Small intestine (tissue), 16 donors: ENCODE measurements at places on chromosomes 3 and 15.
A peak's percentile ranks its signal among the peaks of the same experiment; 100 is the strongest.

DNA sequence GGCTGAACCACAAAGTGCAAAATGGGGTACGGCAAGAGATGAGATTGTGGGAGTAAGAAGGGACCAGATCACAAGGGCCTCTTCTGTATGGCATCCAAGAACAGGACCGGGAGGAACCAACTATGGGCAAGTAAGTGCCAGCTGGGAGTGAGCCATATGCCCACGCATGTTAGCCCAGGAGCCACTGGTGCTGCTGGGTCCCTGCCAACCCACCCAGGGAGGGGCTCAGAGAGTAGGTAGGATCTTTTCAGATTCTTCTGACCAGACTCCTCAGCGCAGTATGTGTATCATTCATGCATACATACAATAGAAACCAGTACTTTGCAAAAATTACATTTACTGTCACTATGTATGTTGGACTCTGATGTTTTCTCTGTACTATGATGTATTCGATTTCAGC is 54.0 kb downstream of the RAB11A start:
- no peak for DNase-seq

- no peak for DNase-seq
Observed at GRCh38 chr3:183555541-183556081, at the start of gene KLHL6. Gene KLHL6, minus strand, starts transcription at chr3:183555706. Its CDS starts 53 bp downstream, at chr3:183555653.

DNA sequence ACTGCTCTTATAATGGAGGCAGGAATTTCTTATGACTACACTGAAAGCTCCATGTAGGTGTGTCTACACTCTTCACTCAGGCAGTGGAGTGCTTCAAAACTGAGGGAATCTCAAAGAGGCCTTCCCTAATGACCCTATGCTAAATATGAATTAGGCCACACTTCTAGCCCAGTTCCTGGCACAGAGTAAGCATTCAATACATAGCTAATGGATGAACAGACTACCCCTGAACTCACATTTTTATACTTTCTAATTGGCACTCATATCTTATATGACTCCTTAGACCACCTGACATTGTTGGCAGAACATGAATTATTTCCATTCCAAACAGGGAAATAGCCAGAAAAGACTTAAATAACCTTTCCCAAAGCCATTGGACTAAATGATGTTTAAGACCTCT is 3.4 kb downstream of the RARRES1 start:
- no peak for DNase-seq

DNA sequence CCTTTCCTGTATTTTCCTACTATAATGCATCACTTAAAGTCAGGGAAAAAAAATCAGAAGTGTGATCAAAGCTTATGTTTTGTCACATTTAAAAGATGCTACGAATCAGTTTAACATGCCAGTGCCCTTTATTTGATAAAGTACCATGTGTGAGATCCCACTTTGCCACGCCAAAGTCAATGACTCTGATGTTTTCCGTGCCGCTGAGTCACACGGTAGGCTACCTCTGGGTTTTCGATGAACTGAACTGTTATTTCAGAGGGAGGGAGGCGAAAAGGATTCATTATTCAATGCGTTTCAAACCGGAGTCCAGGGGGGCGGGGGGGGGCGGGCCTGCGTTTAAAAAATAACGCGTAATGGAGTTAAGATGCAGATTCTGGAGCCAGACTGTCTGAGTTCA is 203.0 kb downstream of the ABHD5 start:
- DNase-seq = no peak

GRCh38 chr15:85980946-85981345 is 98.7 kb upstream of the AGBL1 start:
- DNase-seq = no peak

- no peak for DNase-seq
Observed at GRCh38 chr3:52041118-52041731, 15.1 kb downstream of the DUSP7 start.

DNA sequence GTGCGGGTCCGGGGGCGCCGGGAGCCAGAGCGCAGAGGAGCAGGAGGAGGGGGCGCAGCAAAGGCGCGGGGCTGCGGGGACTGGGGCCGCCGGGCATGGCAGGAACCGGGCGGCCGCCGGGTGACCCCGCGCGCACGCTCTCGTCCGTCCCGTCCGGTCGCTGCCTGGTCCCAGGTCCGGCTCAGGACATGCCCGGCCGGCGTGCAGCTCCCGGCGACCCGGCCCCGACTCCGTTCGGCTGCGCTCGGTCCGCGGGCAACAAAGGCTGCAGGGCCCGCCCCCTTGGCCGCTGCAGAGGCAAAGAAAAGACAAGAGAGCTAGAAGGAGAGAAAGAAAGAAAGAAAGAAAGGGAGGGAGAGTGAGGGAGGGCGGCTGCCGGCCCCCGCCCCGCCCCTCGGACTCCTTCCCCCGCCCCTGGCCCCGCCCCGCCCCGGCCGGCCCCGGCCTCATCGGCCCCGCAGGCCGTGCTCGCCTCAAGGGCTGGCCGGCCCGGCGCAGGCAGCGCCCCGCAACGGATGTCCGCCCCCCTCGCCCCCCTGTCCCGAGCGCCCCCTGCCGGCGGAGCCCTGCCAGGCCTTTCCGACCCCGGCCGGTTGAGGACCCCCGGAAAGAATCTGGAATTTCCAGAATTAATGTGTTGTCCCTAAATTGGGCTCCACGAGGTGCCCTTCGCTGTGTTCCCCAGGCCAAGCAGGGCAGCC is at the start of gene ADAMTS7:
Gene ADAMTS7 (minus strand): TSS at position 341 of the 701 bp plus-strand sequence. CDS start 244 bp downstream, at position 97.
- DNase-seq = peak; percentile 30

GRCh38 chr3:100352296-100353231 is 18.0 kb downstream of the NIT2 start:
- peak; percentile 56 for DNase-seq

GRCh38 chr15:66908744-66909095 is 156.7 kb upstream of the SMAD3 start:
- DNase-seq = no peak

DNA sequence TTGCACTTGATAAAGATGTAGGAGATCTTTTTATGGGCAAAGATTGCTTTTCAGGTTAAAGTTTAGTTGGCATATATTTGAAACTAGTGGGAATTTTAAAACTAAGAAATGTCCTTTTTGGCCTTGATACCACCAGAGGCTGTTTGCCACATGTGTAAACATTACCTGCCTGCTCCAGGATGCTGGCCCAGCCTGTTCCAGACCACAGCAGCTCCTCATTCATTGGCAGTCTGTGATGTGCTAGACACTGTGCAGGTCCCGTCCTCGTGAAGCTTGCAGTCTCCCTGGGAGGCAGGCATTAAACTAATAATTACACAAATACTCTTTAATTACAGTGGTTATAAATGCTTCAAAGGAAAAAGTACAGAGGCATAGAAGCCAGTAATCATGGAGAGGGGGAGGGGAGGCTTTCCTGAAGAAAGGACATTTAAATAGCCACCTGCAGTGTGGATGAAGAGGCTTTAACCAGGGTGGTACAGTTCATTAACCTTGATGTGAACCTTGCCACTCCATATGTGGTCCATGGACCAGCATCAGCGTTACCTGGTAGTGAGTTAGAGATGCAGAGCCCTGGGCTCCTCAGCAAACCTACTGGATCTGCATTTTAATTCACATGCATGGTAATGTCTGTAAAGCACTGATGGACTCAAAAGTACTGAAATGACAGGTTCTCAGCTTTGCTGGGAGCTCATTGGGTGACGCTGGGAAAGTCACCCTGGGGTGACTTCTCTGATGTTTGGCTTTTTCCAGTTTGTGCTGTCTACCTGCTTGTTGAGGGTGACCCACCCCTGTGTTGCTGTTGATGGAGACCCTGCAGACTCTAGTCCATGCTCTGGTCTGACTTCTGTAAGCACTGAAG is 5.3 kb downstream of the ZNF710 start:
- DNase-seq = no peak

DNA sequence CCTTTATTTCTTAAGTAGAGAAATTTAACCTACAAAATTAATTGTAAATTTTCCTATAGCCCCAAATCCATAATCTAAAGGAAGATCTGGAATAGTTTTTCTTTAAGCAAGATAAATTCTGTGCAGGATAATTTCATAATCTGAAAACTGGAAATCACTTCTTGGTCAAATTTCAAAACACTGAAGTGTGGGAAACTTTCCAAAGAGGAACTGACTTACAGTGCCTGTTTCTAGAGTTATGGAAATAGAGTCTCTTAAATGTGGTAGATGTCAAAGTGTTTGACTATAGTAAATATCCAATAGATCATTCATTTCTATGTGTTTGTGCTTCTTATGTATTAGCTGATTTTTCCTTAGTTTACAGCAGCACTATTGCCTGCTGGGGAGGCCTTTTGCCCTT is 1.6 kb upstream of the P2RY13 start:
- DNase-seq = no peak

- no peak for DNase-seq
Observed at GRCh38 chr15:34855893-34856292, 60.5 kb upstream of the ACTC1 start.

GRCh38 chr15:95291898-95292472 is 1038.5 kb upstream of the NR2F2 start:
- DNase-seq = peak; percentile 52

DNA sequence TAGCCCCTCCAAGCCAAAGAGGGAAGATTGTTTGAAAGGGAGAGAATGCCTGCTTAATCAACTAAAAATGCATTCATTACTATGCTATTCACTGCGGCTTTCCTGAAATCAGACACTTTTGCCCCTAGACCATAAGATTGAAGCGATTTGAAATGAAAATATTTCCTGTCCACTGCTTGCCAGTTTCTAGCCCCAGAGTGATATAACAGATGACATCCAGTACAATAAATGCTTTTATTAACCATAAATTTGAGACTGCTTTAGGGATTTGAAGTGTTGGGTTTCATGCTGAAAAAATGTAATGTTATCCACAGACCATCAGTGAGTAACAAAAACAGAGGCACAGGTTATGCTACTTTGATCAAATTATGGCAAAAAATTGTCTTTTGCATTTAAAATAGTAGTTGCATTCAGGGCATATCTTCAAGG is 14.1 kb downstream of the IL17RD start:
- no peak for DNase-seq

GRCh38 chr15:93088981-93089726 is at the start of gene RGMA:
Gene RGMA, minus strand, starts transcription at chr15:93089211. Its CDS starts 279 bp downstream, at chr15:93088932.
- DNase-seq = no peak

GRCh38 chr15:22956978-22957260 is 23.2 kb downstream of the CYFIP1 start:
- no peak for DNase-seq

GRCh38 chr3:15405448-15406050 is 21.8 kb downstream of the METTL6 start:
- DNase-seq = peak; percentile 54

DNA sequence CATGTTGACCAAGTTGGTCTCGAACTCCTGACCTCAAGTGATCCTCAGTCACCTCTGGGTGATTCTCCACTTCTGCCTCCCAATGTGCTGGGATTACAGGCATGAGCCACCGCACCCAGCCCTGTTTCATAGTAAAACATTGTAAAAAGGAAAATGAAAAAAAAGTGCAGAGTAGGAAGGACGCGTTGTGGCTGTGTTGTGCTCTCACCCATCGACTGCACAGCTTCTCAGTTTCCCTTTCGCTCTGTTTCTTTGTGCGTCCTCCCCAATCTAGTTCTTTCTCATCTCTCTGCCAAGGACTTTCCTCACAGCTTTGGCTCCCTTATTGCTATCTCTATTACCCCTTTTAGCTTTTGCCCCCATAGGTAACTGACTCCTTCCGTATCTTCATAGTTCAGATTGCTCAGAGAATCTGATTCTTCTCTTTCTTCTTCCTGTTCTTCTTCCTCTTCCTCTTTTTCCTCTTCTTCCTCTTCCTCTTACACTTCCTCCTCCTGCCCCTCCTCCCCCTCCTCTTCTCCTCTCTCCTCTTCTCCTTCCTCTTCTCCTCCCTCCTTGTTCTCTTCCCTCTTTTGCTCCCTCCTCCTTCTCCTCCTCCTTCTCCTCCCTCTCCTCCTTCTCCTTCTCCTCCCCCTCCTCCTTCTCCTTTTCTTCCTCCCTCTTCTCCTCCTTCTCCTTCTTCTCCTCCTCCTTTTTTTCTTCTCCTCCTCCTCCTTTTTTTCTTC is 81.1 kb upstream of the VGLL4 start:
- DNase-seq = no peak

- DNase-seq = no peak
Observed at GRCh38 chr3:41652931-41653330, 309.0 kb downstream of the ULK4 start.

DNA sequence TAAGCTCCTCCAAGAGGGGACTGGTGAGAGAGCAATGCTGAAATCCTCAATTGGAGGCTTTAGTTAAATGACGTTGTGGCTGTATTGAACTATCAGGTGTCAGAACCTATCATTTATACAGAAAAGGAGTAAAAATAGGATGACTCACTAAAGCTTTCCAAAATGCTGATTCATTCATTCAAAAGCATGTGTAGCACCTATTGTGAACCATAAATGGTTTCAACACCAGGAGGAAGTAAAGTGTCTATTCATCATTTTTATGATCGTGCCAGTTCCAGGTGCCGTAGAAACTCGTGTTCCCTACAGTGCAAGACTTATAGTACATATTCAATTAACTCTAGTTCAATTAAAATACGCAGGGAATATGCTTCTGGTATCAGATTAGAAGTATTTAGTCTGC is 66.5 kb upstream of the ARRDC4 start:
- peak; percentile 32 for DNase-seq

- no peak for DNase-seq
Observed at GRCh38 chr3:99570061-99570460, 68.3 kb upstream of the COL8A1 start.

- peak; percentile 71 for DNase-seq
Observed at GRCh38 chr15:73560501-73561117, 72.6 kb downstream of the NPTN start.

- DNase-seq = peak; percentile 52
Observed at GRCh38 chr3:146156666-146157314, 4.2 kb downstream of the PLOD2 start.

- no peak for DNase-seq
Observed at GRCh38 chr3:133703915-133704314, 42.2 kb upstream of the TOPBP1 start.

DNA sequence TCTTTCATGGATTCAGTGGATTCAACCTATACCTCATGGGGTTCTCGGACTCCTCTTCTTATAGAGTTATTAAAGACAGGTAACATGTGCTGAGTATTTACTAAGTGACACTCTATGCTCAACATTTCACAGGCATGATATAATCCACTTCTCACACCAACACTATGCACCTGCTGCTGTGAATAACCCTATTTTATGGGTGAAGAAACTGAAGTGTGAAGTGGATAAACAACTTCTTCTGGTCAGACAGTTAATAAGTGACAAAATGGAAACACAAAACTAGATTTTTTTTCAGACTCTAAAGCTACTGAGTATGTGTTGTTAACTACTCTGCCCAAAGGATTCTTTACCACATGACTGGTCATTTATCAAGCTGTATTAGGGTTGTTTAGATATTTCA is 403.5 kb downstream of the DIPK2A start:
- peak; percentile 53 for DNase-seq
